Fibroblast of lung (primary cell): ENCODE measurements at places on chromosomes 2 and 18. TPM values are rescaled to one million over a fixed set of nuclear protein-coding genes. Genes with fewer than 3 reads are reported as not detected.

DNA sequence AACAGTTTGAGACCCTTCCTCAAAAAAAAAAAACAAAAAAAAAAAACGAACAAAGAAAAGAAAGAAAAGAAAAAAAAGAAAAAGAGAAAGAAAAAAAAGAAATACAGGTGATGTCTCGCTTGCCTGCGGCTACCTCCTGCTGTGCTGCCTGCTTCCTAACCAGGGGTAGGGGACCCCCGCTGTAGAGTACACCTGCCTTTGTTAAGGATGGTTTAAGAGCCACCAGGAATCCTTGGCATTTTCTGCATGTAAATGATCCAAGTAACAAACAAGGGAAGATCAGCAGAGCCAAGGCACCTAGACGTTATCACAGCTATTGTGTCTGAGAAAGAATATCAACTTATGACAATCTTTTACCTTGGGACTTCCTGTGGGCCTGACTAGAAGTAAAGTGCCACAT is 856.8 kb upstream of the GCFC2 start:
- H3K4me1 ChIP-seq = no peaks in the 10 kb centered on the region
- H3K27me3 ChIP-seq = no peaks in the 10 kb centered on the region
- H3K27ac ChIP-seq = no peak overlapping the region
- DNase-seq = no peak
- H3K36me3 ChIP-seq = no peaks in the 10 kb centered on the region
- H3K4me3 ChIP-seq = no peak overlapping the region

- no peaks in the 10 kb centered on the region for H3K4me1 ChIP-seq
- peak; percentile 23 for DNase-seq
- H3K36me3 ChIP-seq = no peaks in the 10 kb centered on the region
Measured at GRCh38 chr18:8373486-8373885, 235.8 kb upstream of the RAB12 start.

- H3K27ac ChIP-seq = no peak overlapping the region
- no peak overlapping the region for H3K4me3 ChIP-seq
- H3K27me3 ChIP-seq = no peaks in the 10 kb centered on the region
- H3K36me3 ChIP-seq = no peaks in the 10 kb centered on the region
- H3K4me1 ChIP-seq = no peaks in the 10 kb centered on the region
- DNase-seq = no peak
Measured at GRCh38 chr2:44470151-44470550, 108.4 kb downstream of the CAMKMT start.

DNA sequence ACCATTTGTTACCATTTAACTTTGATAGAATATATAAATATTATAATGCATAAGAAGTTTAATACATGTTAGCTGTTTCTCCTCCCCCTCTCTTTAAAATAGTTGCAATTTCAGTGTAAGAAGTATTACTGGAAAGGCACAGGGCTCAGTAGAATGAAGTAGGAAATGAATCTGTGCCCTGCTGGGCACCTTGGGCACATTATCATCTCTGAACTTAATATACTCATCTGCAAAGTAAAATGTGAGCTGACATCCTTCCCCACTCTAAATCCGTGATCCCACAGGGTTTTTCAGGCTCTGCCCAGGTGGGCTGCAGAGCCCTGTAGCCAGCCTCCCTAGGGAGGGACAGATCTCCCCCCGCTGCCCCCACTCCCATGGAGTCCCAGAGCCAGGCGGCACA is 56.8 kb downstream of the DPP4 start:
- H3K27ac ChIP-seq = no peak overlapping the region
- peaks cover 2% of the 10 kb centered on the region for H3K4me1 ChIP-seq
- no peaks in the 10 kb centered on the region for H3K36me3 ChIP-seq
- H3K4me3 ChIP-seq = no peak overlapping the region
- H3K27me3 ChIP-seq = no peaks in the 10 kb centered on the region

DNA sequence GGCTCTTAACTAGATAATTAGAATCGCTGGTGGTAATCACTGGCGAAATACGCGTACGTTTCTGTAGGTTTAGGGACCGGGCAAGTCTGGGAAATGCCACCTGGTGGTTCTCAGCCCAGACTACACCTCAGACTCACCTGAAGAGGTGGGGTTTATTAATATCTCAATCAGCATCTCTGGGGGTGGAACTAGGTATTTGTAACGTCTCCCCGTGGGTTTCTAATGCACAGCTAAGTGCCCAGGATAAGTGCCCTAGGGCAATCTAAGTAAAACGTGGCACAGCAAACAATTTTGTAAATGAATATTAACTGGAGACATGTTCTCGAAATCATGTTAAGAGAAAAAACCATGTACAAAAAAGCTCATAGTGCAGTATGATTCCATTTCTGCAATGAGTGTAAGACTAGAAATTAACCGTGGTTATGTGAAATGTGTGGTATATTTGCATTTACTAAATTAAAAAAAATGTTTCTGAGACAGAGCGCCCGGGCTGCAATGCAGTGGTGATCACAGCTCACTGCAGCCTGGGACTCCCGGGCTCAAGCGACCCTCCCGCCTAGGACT is 760 bp upstream of the CNOT11 start:
- H3K27ac ChIP-seq = peak overlapping the region; percentile 5
- H3K4me1 ChIP-seq = peaks cover 4% of the 10 kb centered on the region
- H3K36me3 ChIP-seq = no peaks in the 10 kb centered on the region
- peak overlapping the region; percentile 28 for H3K4me3 ChIP-seq
- H3K27me3 ChIP-seq = no peaks in the 10 kb centered on the region
- no peak for DNase-seq

DNA sequence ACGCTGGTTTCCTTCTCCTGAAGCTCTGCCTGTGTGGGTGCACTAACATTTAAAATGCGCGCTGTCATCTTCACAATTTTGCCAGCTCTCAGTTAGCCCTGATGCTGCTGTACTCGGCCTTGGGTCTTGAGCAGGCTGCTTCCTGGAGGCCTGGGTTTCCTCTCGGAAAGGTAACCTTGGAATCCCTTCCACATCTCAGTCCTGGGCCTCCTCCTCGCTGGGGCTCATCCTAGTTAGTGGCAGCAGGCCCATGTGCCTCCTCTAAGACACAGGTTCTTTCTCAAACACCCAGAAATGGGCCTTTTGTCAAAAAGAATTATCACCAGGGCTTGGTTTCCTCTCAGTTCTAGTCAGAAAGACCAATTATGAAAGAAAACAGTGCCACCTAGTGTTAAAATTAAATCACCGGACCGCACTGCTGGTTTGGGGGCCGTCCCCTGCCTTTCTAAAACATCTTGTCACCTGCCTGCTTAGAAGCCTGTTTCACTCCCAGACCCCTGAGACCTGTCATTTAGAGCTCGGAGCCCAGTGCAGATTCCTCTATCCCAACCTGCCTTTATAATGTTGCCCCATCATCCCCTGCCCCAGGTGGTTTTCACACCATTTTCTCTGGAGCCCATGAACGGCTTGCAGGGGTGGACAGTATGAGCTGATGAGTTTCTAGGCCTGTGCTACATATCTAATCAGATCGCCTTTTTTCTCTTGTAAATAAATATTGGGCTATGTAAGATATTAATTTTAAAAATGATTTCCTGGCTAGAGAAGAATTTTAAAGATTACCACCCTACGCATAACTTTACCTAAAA is 42.4 kb downstream of the HK2 start:
- H3K36me3 ChIP-seq = peaks cover 18% of the 10 kb centered on the region
- peaks cover 4% of the 10 kb centered on the region for H3K4me1 ChIP-seq
- no peak overlapping the region for H3K4me3 ChIP-seq
- peak; percentile 67 for DNase-seq
- no peaks in the 10 kb centered on the region for H3K27me3 ChIP-seq

DNA sequence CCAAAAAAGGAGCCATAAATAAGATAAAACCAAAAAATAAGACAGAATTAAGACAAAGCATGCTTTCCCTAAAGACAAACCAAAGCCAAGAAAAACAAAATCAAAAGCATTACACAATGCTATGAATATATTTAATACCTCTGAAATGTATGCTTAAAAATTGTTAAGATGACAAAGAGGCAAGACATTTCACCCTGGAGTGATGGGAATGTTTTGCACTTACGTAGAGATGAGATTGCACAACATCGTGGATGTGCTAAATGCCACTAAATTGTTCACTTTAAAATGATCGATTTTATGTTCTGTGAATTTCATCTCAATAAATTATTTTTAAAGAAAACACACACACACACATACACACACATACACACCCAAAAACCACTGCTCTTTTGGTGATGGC is 386.6 kb upstream of the KLHL29 start:
- H3K4me1 ChIP-seq = no peaks in the 10 kb centered on the region
- no peaks in the 10 kb centered on the region for H3K36me3 ChIP-seq
- no peak for DNase-seq
- no peaks in the 10 kb centered on the region for H3K27me3 ChIP-seq
- H3K27ac ChIP-seq = no peak overlapping the region

DNA sequence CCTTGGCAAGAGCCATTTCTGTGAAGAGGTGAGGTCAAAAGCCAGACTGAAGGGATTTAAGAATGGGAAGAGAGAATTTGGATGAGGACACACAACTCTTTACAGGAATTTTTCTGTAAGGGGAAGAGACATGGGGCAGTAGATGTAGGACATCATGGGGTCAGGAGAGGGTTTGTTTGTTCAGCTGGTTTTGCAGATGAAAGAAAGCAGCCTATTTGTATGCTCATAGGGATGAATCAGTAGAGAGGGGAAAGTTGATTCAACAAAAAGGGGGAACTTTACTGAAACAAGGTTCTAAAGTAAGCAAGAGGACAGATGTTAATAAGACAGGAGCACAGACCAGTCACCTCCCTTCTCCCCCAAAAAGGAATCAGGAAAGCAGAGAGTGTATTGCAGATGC is 11.2 kb downstream of the SCG2 start:
- DNase-seq = peak; percentile 83
- H3K27ac ChIP-seq = no peak overlapping the region
- peaks cover 8% of the 10 kb centered on the region for H3K4me1 ChIP-seq

The MYL12B gene
- total RNA-seq = 259 and 473 TPM in 2 replicates

The TRAPPC12 gene
- total RNA-seq = 49.1 and 53.2 TPM in 2 replicates
